Aortic smooth muscle cell (primary cell): ENCODE measurements at places on chromosomes 6 and 20. TPM values are rescaled to one million over a fixed set of nuclear protein-coding genes. Genes with fewer than 3 reads are reported as not detected.

MCM3 gene
- total RNA-seq, result 45.0 and 84.6 TPM in 2 replicates

ARFGEF3 gene
- 0.25 and 0.26 TPM in 2 replicates for total RNA-seq

ALDH8A1 gene
- total RNA-seq, result 0.50 and 0.92 TPM in 2 replicates

DLK2 gene
- total RNA-seq, result 0.12 TPM in 1 of 2 replicates, not detected in the other

DEFB128 gene
- not detected in 2 replicates for total RNA-seq

SLC17A4 gene
- total RNA-seq, result not detected in 2 replicates

LY6G5C gene
- 0.40 and 0.75 TPM in 2 replicates for total RNA-seq

GTF2H4 gene
- 5.9 and 8.0 TPM in 2 replicates for total RNA-seq
